ENCODE measurements at places on chromosomes 3 and 15. TPM values are rescaled to one million over a fixed set of nuclear protein-coding genes. Genes with fewer than 3 reads are reported as not detected.
A peak's percentile ranks its signal among the peaks of the same experiment; 100 is the strongest.

GRCh38 chr3:112002096-112002971 is 3.6 kb downstream of the TAGLN3 start:
- H3K27me3 ChIP-seq, result peaks cover 23% of the 10 kb centered on the region
- H3K4me3 ChIP-seq, result no peak overlapping the region
- no peaks in the 10 kb centered on the region for H3K36me3 ChIP-seq
- no peak for DNase-seq
- H3K27ac ChIP-seq, result no peak overlapping the region

DNA sequence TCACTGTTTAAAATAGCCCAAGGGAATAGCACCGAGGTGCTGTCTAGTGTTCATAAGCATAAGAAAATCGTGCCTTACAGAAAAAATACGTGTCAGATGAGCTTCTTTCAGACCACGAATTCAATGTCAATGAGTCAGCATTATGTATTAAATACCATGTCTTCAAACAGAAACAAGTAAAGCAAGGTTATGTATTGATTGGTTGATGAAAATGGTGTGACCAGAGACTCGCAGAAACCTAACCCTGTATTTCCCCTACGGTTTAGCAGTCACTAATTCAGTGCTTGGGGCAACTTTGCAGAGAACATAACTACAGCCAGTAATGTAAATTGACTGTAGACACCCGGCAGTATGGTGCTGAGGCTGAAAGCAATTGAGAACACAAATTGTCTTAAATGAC is 307.7 kb downstream of the IL5RA start:
- DNase-seq, result no peak
- H3K4me3 ChIP-seq, result no peak overlapping the region
- H3K27ac ChIP-seq, result no peak overlapping the region
- no peaks in the 10 kb centered on the region for H3K36me3 ChIP-seq
- H3K27me3 ChIP-seq, result no peaks in the 10 kb centered on the region

DNA sequence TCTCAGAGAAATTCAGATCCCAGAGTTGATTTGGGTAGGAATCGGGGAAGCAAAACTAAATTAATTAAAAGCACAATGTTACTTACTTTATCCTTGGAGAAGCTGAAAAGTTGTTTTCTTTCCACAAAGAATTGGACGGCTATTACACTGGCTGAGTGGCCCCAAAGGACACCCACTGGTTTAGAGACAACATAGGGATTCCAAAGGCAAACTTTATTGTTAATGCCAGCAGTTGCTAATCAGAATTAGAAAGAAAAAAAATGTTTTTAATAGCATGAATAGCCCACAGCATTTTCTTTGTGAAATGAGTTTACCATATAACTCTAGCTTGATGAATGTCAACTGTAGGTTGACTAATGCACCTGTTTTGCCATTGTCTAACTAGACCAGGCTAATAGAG is 51.7 kb downstream of the WDR49 start:
- no peaks in the 10 kb centered on the region for H3K36me3 ChIP-seq
- H3K4me1 ChIP-seq, result no peaks in the 10 kb centered on the region
- no peak overlapping the region for H3K4me3 ChIP-seq
- no peak overlapping the region for H3K27ac ChIP-seq
- no peaks in the 10 kb centered on the region for H3K27me3 ChIP-seq
- no peak for DNase-seq

GRCh38 chr15:28252831-28253230 is 69.1 kb downstream of the HERC2 start:
- H3K27ac ChIP-seq, result no peak overlapping the region
- DNase-seq, result no peak
- H3K4me3 ChIP-seq, result no peak overlapping the region
- H3K36me3 ChIP-seq, result peaks cover 25% of the 10 kb centered on the region
- no peaks in the 10 kb centered on the region for H3K4me1 ChIP-seq
- no peaks in the 10 kb centered on the region for H3K27me3 ChIP-seq

- H3K27me3 ChIP-seq, result no peaks in the 10 kb centered on the region
- no peak overlapping the region for H3K4me3 ChIP-seq
- H3K27ac ChIP-seq, result peak overlapping the region; percentile 48
- peak; percentile 54 for DNase-seq
- no peaks in the 10 kb centered on the region for H3K36me3 ChIP-seq
- no peaks in the 10 kb centered on the region for H3K4me1 ChIP-seq
Measured at GRCh38 chr3:10242182-10243065, 5.8 kb upstream of the TATDN2 start.

Gene GREM1
- 12.1 TPM for total RNA-seq

Data from transverse colon (tissue), 4 donors.